ENCODE measurements at places on chromosomes 3 and 15.
A peak's percentile ranks its signal among the peaks of the same experiment; 100 is the strongest.

DNA sequence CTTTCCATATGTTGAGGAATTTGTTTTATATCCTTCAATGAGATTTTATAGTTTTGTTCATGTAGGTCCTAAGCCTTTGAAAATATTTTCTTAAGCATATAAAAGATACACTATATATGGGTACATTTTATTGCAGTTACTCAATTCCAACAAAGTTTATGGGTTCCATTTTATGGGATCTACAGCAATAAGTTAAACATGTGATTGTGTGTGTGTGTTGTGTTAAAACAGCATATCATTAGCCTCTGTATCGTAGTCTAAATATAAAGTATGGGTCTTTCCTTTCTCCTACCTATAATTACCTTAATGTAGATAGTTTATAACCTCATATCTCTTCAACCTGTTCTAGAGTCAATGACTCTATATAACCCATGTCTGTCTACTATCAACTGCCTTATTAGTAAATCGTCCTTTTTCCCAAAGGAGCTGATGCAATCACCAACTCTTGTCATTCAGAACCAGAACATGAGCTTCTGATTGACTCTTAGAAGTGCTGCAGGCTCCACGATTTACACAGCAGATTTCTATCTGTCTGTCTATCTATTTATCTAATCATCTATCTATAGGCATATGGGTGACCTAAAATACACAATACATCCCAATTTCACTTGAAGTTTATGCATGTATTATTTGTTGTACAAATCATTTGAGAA is 512.6 kb upstream of the CBLB start:
- no peak for DNase-seq

DNA sequence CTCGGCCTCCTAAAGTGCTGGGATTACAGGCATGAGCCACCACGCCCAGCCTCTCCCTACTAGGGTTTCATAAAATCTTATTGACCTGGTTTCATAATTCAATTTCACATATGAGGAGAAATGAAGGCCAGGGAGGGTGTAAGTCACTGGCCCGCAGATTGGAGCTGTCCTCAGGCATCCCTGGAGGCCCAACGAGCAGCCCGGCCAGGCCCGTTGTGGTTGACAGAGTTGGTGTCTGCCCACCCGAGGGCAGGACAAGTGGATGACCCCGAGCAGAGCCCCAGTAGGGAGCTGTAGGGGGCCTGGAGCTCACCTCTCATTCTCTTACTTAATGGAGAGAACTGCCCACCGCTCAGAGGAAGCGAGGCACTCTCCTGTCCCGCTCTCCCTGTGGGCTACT is 78.9 kb downstream of the CPN2 start:
- DNase-seq, result no peak

- DNase-seq, result no peak
Observed at GRCh38 chr3:124293584-124293983, 301.7 kb upstream of the ROPN1 start.

DNA sequence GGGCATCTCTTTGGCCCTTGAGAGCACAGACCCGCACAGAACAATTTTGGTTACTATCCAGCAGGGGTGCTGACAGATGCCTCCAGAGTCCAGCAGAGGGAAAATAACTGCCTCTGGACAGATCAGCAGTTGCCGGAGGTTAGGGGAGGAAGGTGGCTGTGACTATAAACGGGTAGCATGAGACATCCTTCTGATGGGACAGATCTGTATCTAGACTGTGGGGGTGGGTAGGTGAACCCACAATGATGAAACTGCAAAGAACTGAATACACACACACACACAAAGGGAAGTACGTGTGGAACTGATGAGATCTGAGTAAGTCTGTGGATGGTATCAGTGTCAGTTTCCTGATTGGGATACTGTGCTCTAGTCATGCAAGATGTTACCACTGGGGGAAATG is 21.2 kb downstream of the ADAMTS7 start:
- DNase-seq, result no peak

GRCh38 chr3:156687023-156687422 is 12.6 kb downstream of the TIPARP start:
- DNase-seq, result no peak

- no peak for DNase-seq
Observed at GRCh38 chr3:53049987-53050386, 4.1 kb upstream of the SFMBT1 start.

- DNase-seq, result no peak
Observed at GRCh38 chr3:10599017-10599416, 93.6 kb upstream of the ATP2B2 start.

DNA sequence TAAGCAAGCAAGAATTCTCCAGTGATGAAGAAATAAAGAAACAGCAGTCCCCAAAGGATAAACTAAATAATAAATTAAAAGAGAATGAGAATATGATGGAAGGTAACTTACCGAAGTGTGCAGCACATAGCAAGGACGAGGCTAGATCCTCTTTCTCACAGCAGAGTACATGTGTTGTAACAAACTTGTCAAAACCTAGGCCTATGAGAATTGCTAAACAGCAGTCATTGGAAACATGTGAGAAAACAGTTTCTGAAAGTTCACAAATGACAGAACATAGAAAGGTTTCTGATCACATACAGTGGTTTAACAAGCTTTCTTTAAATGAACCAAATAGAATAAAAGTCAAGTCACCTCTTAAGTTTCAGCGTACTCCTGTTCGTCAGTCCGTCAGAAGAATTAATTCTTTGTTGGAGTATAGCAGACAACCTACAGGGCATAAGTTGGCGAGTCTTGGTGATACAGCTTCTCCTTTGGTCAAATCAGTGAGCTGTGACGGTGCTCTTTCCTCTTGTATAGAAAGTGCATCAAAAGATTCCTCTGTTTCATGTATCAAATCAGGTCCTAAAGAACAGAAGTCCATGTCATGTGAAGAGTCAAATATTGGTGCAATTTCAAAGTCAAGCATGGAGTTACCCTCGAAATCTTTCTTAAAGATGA is 4.5 kb upstream of the SCG5 start:
- no peak for DNase-seq

DNA sequence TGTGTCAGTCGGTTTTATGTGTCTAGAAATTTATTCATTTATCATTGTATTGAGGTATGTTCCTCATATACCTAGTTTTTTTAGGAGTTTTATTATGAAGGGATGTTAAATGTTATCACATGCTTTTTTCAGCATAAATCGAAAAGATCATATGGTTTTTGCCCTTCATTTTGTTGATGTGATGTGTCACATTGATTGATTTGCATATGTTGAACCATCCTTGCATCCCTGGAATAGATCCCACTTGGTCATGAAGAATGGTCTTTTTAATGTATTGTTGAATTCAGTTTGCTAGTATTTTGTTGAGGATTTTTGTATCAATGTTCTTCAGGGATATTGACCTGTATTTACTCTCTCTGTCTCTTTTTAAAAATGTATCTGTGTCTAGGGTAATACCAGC is 230.3 kb downstream of the RAP2B start:
- DNase-seq, result no peak

DNA sequence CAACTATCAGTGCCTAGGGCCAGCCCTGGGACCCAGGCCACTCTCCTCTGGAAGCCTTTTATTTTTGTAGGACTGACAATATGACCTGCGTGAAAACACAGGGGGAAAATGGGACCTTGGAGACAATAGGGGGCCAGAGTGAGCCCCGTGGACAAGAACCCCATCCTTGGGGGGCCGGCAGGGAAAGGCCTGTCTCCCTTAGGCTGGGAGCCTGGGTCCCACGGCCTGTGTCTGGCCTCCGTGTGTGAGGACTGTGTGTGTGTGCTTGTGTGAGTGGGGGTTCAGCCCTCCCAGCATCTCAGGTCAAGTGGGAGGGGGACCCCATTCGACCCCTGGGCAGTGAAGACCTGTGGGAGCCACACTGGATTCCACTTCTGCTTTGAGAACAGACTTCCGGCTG is 53.3 kb downstream of the EXOG start:
- DNase-seq, result no peak

GRCh38 chr3:197244751-197245150 is 53.7 kb downstream of the DLG1 start:
- DNase-seq, result no peak

- DNase-seq, result peak; percentile 25
Observed at GRCh38 chr3:129665024-129665768, 58.7 kb upstream of the PLXND1 start.

- no peak for DNase-seq
Observed at GRCh38 chr3:58370407-58370806, 37.7 kb downstream of the PXK start.

GRCh38 chr3:47579875-47580274 is 1.2 kb upstream of the CSPG5 start:
- DNase-seq, result no peak

Data from AG20443 (cell line).